Right renal pelvis (tissue), 4 donors: ENCODE measurements at places on chromosomes 7 and 10. TPM values are rescaled to one million over a fixed set of nuclear protein-coding genes. Genes with fewer than 3 reads are reported as not detected.

DNA sequence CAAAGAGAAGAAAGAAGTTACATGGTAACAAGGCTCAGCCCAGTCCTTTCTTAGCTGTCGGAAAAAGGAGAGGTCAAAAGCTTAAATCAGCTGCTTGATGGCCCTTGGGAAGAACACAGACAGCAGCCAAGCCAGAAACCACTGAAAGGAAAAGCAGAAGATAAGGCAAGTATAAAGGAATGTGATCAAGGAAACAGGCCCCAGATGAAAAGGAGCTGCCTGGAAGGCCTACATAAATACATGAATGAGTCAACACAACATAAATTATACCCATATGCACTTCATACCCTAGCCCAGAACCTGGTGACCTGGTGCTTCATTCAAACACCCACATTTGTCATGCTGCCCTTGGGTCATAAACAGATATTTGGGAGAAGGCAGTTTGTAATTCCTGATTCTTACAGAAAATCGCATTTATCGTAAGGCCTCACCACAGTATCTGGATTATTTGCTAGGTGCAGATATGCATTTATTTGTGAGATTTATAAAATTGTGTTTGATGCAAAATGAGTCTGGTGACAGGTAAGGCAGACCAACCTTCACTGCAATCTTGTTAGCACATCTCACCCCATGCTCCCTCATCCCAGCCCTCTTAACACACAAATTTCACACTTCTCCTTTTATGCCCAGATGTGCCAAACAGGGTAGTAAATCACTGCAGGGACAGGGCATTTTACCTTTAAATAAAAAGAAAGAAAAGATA is 94.9 kb upstream of the KCNIP2 start:
- no peak for DNase-seq

DNA sequence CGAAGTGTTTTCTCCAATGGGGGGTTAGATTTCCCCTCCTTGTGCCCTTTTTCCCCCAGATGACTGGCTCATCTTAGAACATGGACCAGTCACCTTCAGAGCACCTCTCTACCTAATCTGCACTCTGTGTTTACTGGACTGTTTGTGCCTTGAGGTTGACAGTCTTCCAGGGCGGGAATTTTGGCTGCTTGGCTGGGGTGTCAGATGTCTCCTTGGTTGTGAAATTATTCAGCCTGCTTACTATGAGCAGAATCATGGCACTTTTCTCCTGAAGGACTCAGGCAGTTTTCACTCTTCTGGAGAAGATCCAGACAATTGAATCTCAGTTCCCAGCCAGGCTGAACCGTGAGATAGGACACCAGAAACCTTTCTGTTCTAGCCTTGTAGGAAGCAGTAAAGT is 60.3 kb upstream of the NFKB2 start:
- DNase-seq, result no peak

DNA sequence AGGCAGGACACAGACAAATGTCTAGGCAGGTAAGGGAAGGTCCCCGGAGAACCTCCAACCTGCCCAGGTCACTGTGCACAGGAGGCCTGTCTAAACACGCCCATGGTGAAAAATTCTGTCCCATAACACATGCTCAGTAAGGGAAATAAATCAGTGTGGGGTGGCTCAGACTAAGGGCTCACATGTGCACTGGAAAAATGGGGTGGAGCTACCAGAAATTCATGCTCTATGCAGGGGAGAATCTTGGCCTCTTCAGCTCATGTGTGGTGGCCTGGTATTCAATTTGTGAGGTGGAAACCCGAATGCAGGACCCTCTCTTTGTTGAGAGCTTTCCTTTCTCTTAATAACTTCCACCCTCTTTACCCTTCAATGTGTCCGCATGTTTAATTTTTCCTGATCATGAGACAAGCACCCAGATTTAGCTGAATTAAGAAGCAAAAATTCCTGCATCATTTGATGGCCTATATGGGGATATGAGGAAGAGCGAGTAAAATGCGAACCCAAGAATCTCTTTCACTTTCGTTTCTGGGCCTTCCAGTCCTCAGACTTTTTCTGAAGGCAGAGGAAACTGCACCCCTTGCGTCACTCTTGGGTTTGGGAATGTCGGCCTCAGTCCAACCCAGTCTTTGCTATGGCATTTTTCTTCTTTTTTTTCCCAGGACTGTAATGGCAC is 163.2 kb downstream of the DGKB start:
- no peak for DNase-seq

- DNase-seq, result no peak
Observed at GRCh38 chr7:155775691-155776090, 36.6 kb downstream of the SHH start.

GRCh38 chr10:93071674-93072224 is 1.9 kb upstream of the CYP26A1 start:
- no peak for DNase-seq

- no peak for DNase-seq
Observed at GRCh38 chr7:1100386-1100785, 12.5 kb downstream of the GPER1 start.

The SFTPA1 gene
- not detected for polyA plus RNA-seq

GRCh38 chr7:157819455-157819807 is 482.6 kb downstream of the DNAJB6 start:
- DNase-seq, result no peak

DNA sequence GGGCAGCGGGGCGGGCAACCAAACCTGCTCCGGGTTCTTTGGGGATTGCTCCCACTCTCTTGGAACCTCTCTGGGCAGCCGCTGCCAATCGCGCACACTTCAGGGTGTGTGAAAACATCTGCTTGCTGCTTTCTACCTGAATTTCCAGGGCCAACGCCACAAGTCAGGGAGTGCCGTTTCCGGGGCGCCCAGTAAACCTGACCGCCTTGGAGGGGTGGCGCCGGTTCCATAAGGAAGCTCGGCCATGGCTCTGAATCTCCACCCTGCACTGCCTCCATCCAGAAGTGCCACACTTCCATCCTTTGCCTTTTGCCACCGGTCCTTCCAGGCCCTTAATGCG is 679 bp upstream of the AFAP1L2 start:
- DNase-seq, result no peak

GRCh38 chr10:5814110-5815107 is 1.2 kb upstream of the GDI2 start:
- no peak for DNase-seq

The NUTM2A gene
- 4.0 TPM for polyA plus RNA-seq

GRCh38 chr10:124911124-124912067 is 30.5 kb upstream of the ZRANB1 start:
- no peak for DNase-seq

- no peak for DNase-seq
Observed at GRCh38 chr10:49257626-49258349, 41.2 kb upstream of the C10orf71 start.

DNA sequence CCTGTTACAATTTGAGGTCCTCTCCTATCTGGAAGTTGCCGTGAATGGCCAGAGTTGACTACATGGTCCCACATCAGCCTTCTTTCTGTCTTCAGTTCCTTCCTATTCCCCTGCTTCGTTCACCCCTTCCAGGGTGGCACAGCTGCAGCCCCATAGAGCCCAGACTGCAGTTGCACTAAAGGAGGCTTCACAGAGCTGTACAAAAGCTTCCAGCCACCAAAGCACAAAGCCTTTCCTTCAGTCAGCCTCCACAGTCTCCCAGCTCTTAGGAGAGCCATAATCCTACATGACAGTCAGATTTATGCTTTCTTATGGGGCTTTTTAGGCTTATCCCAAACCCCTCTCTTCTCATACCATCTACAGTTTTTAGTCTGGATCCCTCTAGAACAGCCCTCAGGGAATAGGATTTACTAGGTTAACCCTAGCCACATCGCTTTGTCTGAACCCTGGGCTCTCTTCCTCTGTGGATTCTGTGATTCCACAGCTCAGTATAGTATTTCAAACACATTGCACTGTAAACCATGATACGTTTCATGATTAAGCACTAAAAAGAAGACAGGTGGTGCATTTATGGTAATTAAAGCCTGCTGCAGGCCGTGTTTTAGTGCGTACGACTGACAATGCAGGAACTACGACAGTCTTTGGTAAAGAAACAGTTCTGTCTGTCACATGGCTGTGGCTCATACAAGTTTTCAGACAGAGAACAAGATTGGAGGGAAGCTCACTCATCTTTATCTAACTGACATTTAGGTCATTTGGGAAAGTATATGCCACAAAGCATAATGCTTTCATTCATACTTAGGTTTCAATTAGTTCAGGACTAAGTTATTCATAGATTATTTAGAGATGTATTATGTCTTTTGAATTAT is 208.3 kb upstream of the KMT2E start:
- DNase-seq, result no peak

GRCh38 chr10:1486841-1487687 is 250.3 kb downstream of the ADARB2 start:
- DNase-seq, result no peak

DNA sequence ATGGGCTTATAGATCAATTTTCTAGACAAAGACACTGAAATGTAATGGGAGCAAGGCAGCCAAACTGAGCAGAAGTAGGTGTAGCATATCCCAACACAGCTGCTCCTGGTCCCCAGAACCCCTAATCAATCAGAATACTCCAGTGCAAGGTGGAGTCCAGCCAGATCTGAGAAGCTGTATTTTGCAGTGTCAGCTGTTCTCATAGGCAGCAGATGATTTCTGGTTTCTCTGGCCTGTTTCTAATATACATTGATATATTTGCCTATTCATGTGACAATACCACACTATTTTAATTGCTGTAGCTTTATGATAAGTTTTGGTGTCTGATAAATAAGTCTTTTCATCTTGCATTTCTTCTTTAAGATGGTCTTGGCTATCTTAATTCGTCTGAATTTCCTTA is 117.4 kb upstream of the STARD3NL start:
- no peak for DNase-seq

DNA sequence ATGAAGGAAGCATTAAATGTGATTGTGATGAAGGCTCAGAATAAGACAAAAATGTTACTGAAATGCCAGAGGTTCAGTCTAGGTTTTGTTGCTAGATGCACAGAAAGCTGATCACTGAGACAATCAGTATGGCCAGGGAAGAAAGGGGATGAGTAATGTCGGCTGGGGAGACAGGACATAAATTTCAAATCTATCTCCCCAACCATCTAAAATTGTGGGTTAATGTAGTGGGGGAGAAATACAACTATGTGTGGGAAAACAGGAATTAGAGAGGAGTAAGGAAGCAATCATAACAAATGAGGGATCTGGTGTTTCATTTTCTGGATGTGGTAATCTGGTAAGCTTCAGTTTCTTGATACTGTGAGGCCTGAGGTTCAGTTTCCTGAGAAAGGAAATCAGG is 1111.0 kb downstream of the XPNPEP1 start:
- DNase-seq, result no peak

The PIP gene
- polyA plus RNA-seq, result not detected

The MACC1 gene
- 11.2 TPM for polyA plus RNA-seq

GRCh38 chr7:50815138-50815537 is 32.4 kb upstream of the GRB10 start:
- DNase-seq, result no peak

GRCh38 chr10:69972981-69973397 is 79.7 kb upstream of the MACROH2A2 start:
- no peak for DNase-seq

DNA sequence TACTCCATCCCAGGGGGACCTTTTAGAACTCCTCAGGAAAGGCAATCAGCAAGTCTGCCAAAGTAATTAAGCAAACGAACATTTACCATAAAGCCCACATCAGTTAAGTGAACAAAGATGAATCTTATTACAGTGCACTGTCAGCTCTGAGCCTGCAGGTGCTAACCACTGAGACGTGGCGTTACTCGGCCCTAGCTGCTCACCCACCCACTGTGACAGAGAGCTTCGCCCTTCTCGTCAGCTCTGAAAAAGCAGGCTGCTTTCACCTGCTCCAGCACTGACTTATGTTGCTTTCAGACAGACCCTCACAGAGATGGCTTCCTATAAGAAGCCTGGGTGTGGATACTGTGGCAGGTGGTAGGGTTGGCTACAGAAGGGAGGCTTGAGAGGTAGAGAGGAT is 57.7 kb upstream of the KCNIP2 start:
- DNase-seq, result no peak

DNA sequence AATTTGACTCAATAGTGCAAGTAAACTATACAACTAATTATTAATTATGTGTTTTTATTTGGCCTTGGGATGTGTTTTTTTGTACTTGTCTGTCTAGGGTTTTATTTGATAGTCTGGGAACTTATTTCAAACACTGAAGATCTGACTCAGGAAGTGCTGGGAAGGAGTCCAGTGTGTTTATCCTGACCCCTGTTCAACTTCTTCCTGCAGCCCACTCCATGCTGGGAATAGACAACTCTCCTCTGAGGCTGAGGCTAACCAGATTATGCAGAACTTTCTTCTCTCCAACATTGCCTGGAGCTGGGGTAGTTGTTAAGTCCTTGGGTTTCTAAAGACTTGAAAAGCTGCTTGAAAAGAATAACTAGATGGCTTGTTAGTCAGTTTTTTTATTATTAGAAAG is 6.9 kb downstream of the CISD1 start:
- DNase-seq, result no peak

DNA sequence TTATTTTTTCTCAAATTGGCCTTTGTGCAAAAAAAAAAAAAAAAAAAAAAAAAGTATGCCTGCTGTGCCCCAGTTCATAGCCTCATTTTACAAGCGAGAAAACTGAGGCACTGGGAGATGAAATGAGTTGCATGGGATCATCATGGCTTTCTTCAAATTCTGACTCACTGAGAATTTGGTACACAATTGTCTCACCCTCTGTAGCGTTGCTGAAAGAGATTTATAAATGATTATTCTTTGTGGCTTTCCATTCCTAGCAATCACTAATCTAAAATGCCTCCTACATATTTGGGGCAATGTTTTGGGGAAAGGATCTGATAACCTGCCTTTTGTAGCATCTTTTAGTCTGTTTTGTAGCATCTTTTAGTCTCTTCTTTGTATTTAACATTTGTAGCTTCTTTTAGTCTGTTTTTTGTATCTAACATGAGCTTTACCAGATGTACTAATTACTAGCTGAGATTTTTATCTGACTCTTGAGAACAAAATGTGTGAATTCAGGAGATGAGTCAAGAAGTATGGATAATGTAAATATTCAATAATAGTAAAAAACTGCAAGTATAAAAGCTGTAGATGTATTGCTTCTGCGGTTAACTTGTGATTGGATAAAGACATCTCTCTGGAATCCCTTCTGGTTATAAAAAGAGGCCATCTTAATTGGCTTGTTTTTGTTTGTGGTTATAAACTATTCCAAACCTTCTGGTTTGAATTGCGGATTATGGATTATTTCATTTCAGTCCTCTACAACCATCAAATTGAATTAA is 161.4 kb downstream of the ARID5B start:
- DNase-seq, result no peak

- DNase-seq, result no peak
Observed at GRCh38 chr10:133173860-133174640, 14.0 kb downstream of the KNDC1 start.

The BMS1 gene
- 21.5 TPM for polyA plus RNA-seq

The LIPK gene
- not detected for polyA plus RNA-seq
